Mesendoderm (in vitro differentiated cells): ENCODE measurements at places on chromosomes 4 and X.

DNA sequence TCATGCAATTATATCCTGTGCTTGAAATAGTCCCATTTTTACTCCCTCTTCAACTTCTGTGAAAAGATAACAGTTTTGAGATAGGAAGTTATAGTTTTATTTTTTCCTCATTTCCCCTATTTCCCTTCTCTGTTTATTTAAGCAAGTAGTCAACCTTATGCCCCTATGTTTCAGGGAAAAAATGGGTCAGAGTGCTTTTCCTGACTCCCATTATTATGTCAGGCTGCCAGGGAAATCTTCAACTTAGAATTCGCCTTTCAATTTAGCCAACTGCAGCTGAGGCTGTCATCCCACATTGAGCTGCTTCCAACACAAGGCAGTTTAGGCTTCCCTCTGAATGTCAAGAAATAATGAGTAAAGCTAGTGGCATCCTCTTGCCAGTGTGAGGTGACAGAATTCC is 42.3 kb downstream of the NXT2 start:
- no peak for DNase-seq

- DNase-seq = no peak
Observed at GRCh38 chr4:164734484-164734883, 19.4 kb upstream of the SMIM31 start.

GRCh38 chr4:40890199-40890598 is 140.4 kb downstream of the NSUN7 start:
- DNase-seq = no peak

DNA sequence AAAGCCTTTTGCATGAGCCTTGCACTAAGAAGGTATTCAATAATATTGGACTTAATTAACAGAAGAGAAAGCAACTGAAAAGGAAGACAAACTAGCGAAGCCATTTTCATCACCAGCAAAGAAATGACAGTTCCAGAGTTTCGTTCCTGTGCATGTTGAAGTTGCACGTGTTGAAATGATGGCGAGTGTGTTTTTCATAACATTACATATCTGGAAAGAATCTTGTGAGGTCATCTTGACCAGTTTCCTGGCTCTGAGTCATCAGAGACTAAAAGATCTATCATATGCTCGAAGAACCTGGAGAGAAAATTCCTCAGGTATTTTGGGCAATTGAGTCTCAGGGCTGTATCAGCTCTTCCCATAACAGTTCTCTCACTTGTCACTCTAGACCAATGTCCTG is 106.2 kb upstream of the MAML3 start:
- no peak for DNase-seq

DNA sequence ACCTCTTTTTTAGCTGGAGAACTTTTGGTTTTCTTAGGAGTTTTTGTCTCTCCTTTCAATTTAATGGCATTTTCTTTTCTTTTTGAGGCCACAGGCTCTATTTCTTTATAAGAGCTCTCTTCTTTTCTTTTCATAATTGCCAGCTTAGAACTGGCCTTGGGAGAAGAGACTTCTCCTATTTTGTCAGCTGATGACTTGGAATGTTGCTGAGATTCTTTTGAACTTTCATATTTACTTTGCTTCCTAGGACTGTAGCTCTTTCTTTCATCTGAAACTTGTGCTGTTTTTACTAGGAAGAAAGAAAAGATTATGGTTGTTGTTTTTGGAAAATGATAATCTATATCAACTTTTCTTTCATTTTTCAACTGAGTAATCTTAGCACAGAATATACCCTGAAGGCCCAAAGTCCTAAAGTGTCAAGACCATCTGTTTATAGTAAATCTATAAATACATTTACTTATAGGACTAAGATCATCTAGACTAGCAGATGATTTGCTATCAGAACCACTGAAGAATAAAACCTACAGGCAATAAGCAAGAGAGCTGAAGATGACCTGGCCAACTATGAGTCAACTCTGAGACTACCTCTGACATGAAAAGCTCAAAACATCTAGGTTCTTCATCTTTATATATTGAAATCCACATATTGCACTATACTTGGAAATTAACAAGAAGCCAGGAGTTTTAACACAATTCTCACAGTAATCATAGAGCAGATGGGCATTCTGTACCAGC is 45.6 kb downstream of the RFC1 start:
- DNase-seq = no peak

- DNase-seq = no peak
Observed at GRCh38 chr4:37562592-37562991, 123.6 kb downstream of the RELL1 start.

- DNase-seq = no peak
Observed at GRCh38 chr4:188008377-188008776, 12.8 kb downstream of the ZFP42 start.

DNA sequence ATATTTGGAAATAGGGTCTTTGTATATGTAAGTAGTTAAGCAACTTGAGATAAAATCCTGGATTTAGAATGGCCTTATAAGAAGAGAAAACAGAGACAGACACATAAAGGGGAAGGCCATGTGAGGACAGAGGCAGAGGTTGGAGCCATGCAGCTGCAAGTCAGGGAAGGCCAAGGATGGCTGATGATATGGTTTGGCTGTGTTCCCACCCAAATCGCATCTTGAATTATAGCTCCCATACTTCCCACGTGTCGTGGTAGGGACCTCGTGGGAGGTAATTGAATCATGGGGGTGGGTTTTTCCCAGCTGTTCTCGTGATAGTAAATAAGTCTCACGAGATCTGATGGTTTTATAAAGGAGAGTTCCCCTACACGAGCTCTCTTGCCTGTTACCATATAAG is 76.3 kb downstream of the STK32B start:
- no peak for DNase-seq

DNA sequence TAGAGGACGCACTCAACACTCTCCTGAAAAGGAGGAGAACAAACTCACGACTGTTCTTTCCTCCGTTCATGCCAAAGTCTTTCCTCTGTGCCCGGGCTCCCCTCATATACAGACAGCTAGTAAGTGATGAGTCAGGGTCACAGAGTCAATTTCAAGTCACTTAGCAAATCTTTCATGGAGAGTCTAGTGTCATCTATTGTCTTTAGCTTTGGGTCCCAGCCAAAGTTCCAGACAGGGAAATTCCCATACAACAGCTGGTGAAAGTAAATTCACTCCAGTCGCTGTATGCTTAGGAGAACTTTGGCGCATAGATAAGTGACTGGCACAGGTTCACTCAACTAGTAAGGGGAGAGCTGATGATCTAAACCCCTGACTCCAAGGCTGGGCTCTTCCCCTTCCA is 226.5 kb downstream of the MID1 start:
- DNase-seq = no peak

DNA sequence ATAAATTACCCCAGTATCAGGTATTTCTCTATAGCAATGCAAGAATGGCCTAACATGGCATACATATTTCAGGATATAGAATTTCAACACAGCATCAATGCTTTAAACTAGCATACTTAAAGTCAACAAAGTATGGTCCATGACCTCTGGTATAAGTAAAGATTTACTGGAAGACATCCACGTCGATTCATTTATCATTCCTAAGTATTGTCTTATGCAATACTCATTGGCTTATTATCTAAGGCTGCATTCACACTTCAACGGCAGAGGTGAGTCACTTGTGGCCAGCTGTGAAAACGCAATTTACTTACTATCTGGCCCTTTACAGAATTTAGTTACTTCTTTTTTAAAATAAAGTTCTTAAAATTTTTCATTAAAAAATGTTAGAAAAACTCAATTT is 42.6 kb downstream of the ADGRA3 start:
- peak; percentile 55 for DNase-seq

GRCh38 chrX:30301963-30302362 is 7.2 kb downstream of the NR0B1 start:
- peak; percentile 3 for DNase-seq

DNA sequence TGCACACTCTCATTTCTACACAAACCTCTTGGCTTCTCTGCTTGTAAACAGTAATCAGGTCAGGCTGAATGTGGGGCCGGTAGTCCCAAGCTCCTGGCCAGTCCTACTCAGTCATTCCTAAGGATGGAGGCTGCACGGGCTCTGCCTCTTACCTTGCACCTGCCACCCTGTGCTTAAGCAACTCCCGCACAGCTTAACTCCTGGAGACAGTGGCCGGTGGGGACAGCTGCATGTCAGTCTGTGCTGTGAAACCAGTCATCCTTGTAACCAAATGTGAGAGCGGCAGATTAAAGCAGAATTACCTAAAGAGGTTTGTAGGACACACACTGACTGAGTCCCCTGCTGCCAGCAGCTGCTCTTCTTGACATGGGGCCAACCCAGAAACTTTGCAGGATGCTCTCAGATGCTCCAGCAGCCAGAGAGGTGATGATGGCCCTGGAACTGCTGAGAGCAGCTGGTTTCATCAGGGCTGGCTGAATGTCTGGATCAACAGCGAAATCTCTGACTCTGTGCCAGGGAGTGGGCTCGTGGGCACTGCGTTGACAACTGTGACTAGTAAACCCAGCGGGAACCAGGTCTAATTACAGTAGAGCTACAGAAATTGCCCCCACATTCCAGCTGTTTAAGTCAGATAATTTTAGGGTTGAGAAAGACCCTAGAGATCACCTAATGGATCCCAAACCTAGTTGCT is 123.7 kb downstream of the ANAPC4 start:
- no peak for DNase-seq
